ENCODE measurements at places on chromosomes 11 and 22.

DNA sequence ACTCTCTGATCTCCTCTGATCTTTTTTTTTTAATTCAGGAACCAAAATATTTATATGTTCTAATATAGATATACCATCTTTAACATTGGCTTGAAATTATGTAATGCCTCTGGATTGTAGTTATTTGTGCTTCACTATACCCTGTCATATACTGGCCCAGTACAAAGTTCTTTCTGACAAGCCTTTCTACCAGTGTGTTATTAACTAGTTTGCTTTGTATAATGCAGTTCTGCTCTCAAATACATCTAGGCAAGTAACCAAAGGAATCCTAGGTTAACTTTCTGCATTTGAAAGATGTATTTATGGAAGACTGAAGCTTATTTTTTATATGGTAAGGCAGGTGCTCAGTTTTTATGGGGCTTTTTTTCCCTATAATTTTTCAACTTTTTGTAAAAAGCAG, 36.1 kb downstream of the ARHGEF12 start:
- DNase-seq: no peak

GRCh38 chr11:123426789-123427188, 3.3 kb upstream of the GRAMD1B start:
- DNase-seq: no peak

- DNase-seq: no peak
Measured at GRCh38 chr11:59198726-59199125, 14.0 kb downstream of the MPEG1 start.

DNA sequence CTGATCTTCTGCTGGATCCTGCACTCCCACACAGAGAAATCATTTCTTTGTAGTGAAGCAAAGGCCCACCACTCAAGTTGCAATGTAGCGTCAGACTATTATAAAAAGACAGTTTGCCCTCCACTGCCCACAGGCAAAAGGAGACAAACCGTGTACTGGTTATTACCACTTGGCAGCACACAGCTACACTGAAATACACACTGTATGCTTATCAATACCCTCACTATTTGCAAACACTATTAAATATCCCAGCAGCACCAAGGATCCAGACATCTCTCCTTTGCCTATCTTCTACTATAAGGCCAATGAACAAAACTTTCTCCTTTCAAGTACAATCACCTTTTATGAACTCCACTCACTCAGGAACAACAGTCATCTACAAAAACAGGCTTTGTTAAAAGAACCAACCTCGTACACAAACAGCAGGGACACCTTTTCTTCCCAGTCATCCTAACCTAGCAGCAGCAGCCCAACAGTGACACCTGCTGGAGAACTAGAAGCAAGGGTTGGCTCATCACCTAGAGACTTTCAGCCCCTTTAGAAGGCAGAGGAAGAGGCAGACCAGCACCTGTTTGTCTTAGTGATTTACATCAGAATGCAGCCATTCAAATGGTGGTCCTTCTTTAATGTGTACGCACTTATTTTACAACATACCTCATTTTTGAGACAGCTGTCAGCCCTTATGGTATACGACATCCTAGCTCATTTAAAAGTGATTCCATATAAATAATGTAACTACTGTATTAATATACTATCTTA, 56.1 kb downstream of the AMBRA1 start:
- DNase-seq: peak; percentile 46

GRCh38 chr11:66619080-66619554, 2.7 kb downstream of the RBM14 start:
- DNase-seq: no peak

- DNase-seq: no peak
Measured at GRCh38 chr11:27193434-27194225, 153.0 kb downstream of the BBOX1 start.

GRCh38 chr11:35288817-35289541, 130.4 kb downstream of the SLC1A2 start:
- peak; percentile 71 for DNase-seq

- no peak for DNase-seq
Measured at GRCh38 chr11:56474729-56475235, 1.6 kb upstream of the OR5M3 start.

DNA sequence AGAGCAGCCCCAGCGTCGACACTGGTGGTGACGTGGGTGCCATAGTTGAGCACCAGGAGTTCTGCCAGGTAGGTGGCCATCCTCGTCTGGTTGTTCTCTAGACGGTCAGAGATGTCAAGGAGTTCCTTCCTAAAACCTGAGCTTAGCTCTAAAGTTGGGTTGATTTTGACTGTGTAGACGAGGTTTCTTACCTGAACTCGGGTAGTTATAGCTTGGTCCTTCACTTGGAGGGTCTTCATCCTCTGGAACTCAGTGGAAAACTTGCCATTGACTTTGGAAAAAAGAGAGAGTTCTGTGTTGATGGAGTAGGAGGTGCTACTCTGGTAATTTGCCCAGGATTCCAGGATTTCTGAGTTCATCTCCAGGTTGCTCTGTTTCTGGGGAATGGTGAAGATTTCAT, 505 bp downstream of the MPEG1 start:
- no peak for DNase-seq

GRCh38 chr11:134677397-134677822, 265.4 kb upstream of the B3GAT1 start:
- no peak for DNase-seq

- no peak for DNase-seq
Measured at GRCh38 chr11:818396-819128, at the start of gene PNPLA2. PNPLA2 (plus strand) TSS chr11:818914; CDS start chr11:819719, 805 bp downstream.

GRCh38 chr11:134120143-134120850, 51.4 kb downstream of the JAM3 start:
- no peak for DNase-seq

DNA sequence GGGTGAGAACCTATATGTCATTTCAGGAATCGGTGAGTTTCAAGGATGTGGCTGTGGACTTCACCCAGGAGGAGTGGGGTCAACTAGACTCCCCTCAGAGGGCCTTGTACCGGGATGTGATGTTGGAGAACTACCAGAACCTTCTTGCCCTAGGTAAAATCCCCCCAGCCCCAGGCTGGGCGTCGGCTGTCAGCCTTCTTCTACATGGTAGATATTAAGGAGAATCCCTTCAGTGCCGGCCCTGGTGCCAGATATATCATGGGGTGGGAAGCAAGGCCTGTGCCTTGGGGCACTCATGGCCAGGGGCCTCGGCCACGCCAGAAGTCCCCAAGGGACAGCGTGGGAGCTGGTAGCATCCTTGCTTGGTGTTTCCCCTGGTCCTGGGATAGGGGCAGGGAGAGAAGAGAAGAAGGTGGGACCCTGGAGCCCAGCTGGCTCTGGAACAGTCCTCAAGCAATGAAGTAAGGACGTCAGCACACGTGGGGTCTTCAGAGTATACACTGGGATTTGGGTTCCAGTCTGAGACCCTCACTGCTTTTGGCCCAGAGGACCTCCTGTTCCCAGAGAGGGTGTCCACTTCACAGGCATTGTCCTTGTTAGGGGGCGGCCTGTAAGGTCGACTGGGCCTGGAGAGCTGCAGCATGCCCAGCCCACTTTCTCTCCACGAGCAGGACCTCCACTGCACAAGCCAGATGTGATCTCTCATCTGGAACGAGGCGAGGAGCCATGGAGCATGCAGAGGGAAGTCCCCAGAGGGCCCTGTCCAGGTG, 6.8 kb downstream of the ZNF74 start:
- no peak for DNase-seq

GRCh38 chr11:114758627-114759026, 80.3 kb downstream of the NXPE2 start:
- DNase-seq: no peak

DNA sequence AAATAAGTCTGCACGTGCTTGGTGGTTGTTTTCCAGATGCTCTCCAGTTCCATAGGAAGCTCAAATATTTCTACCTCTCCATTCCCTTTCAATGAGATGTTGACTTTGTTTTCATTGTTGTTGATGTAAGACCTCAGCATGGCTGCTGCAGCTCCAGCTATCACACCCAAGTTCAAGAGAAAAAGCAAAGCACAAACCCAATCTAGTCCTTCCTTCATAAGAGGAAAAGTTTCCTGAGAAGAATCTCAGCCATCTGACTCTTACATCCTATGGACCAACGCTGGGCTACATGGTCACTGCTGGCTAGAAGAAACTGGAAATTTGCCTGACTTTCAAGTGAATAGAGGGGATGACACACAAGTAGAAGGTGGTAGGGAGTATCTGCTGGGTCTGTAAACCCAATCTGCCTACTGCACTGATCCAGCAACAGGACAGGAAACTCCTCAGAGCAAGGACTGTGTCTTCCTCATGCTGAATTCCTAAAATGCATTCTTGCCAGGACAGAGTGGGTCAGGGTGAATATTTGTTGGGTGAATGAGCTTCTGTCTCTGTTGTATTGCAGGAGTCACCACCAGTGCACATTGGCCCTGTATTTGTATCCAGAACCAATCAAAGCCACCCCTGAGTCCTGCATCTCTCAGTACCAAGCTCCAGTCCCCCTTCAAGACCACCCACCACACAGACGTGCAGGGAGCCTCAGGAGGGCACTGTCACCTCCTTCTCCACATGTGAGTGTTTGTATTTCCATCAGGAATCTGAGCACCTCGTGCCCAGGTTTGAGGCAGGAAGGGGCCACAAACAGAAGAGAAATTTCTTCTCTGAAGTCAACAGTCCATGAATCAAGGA, 118.0 kb upstream of the IGLL5 start:
- no peak for DNase-seq

DNA sequence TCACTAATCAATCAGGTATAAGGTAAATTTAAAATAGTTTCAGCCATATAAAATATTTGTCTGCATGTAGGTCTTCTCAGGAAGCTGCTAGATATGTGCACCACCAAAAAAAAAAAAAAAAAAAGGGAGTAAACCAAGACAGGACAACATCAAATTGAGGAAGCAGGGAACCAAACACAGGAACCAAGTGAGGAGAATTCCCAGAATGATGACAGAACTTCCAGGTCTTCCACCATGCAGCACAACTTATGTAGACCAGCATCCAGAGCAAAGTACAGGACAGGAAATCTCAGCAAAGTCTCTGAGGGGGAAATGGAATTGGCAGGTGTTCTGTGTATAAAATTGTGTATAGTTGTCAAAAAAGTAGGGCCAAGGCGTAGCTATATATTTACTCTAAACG, 101.2 kb upstream of the CTSC start:
- no peak for DNase-seq

- peak; percentile 24 for DNase-seq
Measured at GRCh38 chr11:72519220-72519881, 85.0 kb upstream of the CLPB start.

- DNase-seq: no peak
Measured at GRCh38 chr11:2944530-2944929, 15.3 kb upstream of the PHLDA2 start.

GRCh38 chr22:45452565-45453379, 39.3 kb downstream of the RIBC2 start:
- no peak for DNase-seq

DNA sequence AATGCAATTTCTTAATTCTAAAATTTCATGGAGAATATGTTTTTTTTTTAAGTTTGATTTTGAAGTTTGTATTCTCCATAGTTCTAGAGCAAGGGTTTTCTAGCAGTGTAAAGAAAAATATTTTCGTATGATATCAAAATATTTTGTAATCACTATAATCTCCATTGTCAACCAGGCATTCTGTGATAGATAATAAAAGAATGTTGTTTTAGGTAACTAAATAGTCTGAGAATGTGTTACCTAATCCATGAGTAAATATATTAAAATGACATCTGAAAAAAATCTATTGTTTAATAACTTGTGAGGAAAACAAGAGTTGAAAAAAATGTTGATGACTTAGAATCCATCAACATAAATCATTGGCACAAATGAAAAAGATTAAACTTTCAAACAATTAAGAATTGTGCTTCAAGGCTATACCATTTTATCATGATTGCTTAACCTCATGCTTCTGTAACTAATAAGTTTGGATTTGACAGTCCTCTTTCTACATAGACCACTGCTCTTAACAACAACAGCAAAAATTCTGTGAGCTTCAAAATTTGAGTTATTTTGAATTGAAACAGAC, 2211.8 kb downstream of the LRRC4C start:
- no peak for DNase-seq

- peak; percentile 52 for DNase-seq
Measured at GRCh38 chr11:95849087-95849825, 59.0 kb downstream of the CEP57 start.

GRCh38 chr11:120102050-120102863, 35.7 kb downstream of the TRIM29 start:
- DNase-seq: no peak

DNA sequence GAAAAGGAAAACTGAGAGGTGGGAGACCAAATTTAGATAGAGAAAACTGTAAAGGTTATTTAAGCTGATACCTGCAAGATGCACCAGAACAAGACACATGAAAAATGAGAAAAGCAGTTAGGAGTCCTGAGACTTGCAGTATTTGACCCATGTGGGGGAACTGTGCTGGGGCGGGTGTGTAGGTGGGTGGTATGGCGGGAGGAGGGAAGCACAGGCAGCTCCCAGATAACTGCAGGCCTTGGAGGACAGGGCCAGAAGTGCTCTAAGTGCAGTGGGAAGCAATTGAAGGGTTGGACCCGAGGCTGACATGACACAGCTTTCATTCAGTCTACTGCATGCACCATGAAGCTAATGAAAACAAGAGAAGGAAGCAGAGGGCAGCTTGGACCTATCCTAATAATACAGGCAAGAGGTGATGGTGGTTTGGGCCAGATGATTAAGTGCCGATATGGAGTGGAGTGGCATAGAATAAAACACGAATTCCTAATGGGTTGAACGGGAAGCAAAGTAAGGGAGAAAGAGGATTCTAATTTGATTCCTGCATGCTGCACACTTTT, 48.0 kb upstream of the ANO3 start:
- DNase-seq: no peak

GRCh38 chr11:11822946-11823345, 18.8 kb upstream of the USP47 start:
- no peak for DNase-seq

GRCh38 chr11:94806419-94806818, 38.3 kb downstream of the AMOTL1 start:
- DNase-seq: no peak

- DNase-seq: no peak
Measured at GRCh38 chr22:49323751-49324415, 503.8 kb downstream of the BRD1 start.

GRCh38 chr11:81303038-81303664, 1430.5 kb downstream of the FAM181B start:
- no peak for DNase-seq

- no peak for DNase-seq
Measured at GRCh38 chr11:83520849-83521248, 234.7 kb upstream of the CCDC90B start.

GRCh38 chr11:23632293-23632692, 772.0 kb upstream of the CCDC179 start:
- DNase-seq: no peak

GRCh38 chr11:126512251-126512650, 156.8 kb downstream of the ST3GAL4 start:
- no peak for DNase-seq
